Kidney capillary endothelial cell (primary cell): ENCODE measurements at places on chromosomes 2 and 18.

DNA sequence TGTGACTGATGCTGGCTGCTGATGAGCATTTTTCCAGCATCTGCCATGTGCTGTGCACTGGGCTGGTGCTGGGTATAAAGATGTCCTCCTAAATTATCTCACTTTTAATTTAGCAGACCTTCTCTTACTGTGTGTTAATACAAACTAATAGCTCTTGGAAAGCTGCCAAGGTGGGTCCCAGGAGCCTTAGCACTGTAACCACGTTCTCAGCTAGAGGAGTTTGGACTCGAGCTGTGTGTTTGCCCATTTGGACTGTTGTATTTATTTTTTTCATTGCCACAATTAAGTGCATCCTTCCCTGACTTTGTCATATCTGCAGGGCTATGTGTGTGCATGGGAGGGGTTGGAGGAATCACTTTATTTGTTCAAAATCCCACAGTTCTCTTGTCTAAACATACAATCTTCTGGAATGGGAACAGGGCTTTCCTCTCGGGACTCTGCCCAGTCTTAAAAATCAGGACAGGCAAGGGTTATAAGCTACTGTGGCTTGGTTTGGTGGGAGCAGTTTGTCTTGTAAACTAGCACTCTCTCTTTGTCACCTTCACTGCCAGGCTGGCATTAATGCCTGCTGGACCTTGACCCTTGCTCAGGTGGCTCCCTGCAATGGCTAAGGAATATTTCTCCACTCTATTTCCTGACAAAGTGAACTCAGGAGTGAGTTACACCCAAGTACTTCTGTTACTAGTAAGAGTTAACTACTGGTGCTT is 129.7 kb upstream of the MGAT5 start:
- no peak for DNase-seq

- no peak for DNase-seq
These were observed 60.6 kb downstream of the INHBB start for GRCh38 chr2:120406566-120406965.

DNA sequence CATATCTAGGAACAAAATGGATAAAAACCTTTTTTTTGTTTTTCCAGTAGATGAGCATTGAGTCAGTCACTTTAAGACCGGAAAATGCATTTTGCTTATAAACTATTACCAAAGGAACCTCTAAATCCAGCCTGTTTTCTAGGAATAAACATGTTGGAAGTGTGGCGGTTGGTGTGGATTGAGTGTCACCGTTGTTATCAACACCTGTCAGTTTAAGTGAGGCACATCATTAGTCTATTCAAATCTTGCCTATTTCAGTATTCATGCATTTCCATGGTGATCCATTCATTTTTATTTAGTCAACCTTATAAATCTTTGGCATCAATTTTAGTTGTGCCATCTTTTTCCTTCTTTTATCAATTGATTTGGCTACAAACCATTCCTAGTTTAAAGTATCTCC is 3.3 kb downstream of the KLHL29 start:
- DNase-seq, result no peak

DNA sequence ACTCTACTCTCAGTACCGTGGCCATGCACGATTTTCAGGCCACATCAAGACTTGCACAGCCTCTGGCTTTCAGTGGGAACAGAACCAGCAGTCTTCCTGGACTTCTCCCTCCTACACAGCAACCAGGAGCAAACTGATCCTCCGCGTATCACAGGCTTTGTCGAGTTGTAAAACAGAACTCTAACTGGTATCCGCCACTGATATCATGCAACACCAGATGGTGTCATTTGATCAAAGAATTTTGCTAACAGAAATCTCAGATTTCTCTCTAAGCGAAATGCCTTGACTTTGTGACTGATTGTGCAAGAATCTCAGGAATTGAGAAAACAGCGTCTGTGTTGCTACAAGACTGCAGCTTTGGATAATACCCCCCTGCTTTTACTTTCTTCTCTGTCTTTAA is 85.7 kb downstream of the COPS8 start:
- DNase-seq, result no peak

- DNase-seq, result no peak
These were observed 7.3 kb downstream of the SCG2 start for GRCh38 chr2:223594831-223595230.

- no peak for DNase-seq
These were observed 18.8 kb upstream of the CCDC195 start for GRCh38 chr2:224734949-224735348.

DNA sequence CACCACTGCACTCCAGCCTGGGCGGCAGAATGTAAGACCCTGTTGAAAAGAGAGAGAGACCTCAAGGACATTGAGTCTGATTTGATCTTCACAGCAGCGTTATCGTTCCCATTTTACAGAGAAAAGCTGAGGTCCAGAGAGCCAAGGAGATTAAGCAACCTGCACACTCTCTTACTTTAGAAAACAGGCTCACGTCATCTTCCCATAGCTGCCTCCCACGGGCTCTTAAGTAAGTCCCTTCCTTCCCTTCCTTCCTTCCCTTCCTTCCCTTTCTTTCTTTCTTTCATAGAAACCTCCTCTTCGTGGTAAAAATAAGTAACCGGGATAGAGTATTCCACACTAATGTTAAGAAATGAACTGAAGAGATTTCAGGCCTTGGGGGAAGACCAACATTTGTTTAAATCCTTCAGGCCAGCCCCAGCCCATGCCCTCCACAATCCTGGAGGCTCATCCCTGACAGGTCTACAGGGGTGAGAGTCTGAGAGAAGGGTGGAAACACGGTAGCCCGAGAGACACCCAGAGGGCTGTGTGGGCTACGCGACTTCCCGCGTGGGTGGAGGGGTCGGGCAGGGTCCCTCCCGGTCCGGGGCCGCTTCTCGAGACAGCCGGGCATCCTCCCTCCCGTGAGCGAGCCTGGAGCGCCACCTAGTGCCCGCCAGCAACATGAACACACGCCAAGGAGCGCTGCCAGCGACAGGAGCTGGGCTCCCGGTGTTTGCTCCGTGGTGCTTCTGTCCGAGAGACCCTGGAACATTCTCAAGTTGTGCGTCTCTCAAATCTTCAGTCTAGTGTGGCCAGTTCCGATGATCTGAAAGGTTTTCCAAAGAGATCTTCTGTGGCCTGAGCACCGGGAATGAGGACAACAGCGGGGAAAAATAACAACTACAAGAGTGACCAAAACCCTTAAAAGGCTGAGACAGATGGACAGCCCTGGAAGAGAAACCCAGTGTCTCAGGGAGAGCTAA is 160.3 kb downstream of the INO80D start:
- DNase-seq, result peak; percentile 70

DNA sequence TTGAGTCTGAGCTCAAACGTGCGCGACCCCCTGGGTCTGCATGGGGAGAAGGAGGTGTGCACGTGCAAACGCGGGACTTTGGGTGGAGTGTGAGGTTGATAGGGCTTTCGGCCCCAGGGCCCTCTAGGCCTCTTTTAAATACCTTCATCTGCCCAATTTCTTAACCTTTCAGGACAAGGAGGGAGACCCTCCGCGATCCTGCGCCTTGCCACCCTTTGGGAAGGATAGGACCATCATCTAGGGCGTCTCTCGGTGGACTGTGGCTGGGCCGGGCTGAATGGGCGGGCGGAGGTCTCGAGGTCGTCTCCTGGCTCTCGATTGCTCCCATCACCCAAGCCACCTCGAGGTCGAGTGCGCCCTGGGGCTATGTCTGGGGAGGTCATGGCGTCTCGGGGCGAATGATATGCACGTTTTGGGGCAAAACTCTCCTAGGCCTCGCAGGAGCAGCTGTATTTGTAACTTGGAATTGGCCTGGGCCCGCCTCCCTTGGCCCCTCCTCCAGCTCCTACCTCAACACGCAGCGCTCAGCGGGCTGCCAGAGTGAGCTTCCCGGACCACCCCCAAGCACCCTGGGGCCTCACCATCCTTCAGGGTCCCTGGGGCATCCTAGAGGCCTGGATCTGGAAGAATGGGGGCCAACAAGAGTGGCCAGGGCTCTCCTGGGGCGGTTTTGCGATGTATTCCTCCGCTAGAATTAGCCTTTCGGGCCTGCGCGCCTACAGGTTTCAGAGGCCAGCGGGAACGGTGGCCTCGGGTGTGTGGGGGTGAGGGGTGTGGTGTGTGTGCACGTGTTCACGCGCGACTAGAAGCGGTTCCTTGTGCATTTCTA is 8.7 kb upstream of the SIX3 start:
- no peak for DNase-seq

DNA sequence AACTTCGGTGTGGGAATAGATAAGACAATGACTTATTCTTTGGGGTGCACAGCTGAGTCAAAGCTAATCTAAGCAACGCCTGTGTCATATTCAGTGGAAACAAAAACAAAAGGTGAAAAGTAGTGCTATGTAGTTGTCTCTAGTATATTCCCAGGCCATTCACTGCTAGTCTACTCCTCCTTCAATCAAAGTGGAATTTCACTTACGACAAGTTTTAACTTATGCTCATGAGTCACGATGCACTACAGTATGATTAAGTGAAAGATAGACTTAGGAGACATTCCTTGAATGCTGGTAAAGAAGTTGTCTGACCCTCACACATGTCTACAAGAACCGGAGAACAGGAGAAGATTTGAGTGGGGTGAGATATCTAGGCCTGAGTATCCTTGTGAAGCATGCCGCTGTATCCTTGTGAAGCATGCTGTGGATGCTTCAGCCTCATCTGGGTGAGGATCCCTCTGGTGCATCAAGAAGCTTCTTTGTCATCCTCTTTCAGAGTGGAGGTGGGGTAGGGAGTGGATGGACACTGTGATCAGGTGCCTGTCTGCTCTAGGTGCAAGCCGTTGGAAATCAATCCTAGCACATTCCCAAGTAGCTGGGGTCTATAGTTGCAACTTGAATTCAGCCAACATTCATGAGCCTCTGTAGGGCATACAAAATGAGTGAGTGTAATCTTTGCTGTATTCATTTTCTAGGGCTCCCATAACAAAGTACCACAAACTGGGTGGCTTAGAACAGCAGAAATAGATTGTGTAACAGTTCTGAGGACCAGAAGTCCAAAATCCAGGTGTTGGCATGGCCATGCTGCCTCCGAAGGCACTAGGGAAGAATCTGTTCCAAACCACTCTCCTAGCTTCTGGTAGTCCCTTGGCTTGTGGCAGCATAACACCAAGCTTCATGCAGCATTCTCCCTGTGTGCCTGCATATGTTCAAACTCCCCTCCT is 173.5 kb upstream of the FN1 start:
- DNase-seq, result no peak

GRCh38 chr2:158499383-158499782 is 42.6 kb downstream of the PKP4 start:
- DNase-seq, result no peak

GRCh38 chr2:61770298-61770697 is 83.6 kb downstream of the FAM161A start:
- no peak for DNase-seq

DNA sequence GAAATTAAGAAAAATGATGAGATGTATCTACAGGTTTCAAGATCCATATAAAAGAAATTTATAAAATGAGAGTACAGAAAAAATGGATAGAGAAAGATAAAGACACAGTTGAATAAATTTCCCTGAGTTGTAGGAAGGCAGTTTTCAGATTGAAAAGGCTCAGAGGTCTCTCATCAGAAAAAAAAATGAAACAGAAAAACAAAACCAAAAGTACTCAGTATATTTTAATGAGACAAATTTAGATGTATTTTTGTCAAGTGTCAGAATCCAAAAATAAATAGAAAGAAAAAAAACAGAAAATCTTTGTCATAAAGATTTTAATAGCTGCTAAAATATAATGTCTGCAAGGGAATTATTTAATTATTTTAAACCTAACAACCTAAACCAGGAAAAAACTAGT is 520.5 kb downstream of the KCNJ3 start:
- DNase-seq, result no peak

DNA sequence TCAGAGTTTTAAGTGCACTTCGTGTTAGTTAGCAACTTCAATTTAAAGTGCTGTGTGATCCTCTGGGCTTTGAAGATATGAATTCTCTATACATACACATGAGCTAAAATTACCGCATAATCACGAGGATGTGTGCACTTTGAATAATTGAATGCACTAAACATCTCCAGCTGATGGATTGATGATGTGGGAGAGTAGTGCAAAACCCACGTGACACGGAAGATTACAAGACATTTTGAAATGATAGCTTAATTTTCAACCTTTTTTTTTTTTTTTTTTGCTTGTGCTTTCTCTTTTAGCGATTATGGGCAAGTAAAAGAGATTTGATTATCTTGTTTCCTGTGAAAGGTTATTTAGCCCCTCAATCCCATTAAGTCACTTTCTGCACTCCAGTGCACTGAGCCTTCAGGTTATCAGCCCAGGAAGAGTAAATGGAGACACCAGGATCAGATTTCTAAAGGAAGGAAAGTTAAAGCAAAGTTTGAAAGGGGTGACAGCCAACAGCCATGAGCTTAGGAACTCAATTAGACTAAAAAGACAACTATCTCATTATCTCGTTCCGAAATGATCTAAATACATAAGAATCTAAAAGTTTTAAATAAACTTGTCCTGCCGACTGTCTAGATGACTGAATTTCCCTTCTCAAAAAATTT is 81.6 kb downstream of the CDK15 start:
- DNase-seq, result no peak

DNA sequence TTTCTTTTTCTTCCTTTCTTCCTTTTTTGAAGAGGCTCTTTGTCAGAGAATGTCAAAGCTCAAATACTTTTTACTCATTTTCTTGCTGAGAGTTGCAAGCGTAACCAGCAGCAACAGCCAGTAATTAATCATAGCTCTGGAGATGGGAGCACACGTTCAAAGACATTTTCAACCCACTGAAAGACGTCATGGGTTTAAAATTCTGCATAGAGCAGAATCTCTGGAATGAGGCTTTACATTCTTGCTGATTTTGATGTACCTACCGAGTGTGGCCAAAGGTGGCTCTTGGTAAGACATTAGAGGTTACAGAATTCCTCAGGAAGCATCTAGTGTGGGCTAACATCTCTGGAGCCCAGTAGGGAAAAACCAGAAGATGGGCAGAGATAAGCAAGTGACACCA is 292.5 kb downstream of the MTX2 start:
- no peak for DNase-seq

GRCh38 chr2:72793798-72794440 is 31.9 kb downstream of the EXOC6B start:
- no peak for DNase-seq

DNA sequence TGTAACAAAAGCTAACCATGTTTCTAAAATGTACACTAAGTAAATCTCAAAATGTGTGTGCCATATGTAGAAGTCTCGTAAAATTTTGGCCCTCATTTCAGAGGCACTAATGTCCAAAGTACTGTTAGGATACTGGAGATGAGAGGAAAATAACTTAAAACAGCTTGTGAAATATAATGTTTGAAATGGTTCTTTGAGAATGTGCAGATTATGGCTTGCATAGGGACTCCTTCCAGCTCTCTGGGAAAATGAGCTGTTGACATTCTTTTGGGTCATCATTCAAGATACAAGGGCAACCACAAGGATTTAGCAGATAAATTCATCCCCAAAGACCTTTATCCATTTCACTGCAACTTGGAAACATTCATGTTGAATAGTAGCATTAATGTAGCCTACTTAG is 38.1 kb upstream of the OTX1 start:
- DNase-seq, result no peak

DNA sequence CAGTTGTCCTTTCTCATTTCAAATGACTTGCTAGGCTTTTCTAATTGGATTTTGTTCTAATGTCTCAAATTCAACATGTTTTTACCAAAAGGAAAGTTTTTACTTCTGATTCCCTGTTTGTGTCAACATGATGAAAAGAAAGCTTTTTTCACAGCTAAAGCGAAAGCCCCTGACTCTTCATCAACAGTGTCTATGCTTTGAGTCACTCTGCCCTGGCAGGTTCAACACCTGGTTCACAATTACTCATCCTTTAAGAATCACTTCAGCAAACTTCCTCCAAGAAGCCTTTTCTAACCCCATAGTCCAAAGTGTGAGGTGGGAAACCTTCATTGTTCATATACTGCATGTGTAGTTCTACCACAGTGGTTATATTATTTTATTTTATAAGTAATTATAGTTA is 7.6 kb upstream of the DSG2 start:
- DNase-seq, result no peak

- DNase-seq, result no peak
These were observed 173.0 kb downstream of the PTGR3 start for GRCh38 chr18:75035928-75036327.
